Stimulated activated CD4-positive, alpha-beta T cell treated with anti-CD3 and anti-CD28 coated beads, Interleukin-4, amount 100 ng/mL, for 24 hours (primary cell): ENCODE measurements at places on chromosomes 6 and 20.

DNA sequence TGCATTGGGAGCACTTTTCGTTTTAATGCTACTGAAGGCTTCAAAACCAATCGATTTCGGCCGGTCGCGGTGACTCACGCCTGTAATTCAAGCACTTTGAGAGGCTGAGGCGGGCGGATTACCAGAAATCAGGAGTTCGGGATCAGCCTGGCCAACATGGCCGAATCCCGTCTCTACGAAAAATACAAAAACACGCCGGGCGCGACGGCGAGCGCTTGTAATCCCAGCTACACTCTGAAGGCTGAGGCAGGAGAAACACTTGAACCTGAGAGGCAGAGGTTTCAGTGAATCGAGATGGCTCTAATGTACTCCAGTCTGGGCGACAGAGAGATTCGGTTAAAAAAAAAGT lies 58.4 kb downstream of the TRIM38 start:
- peak; percentile 42 for DNase-seq

DNA sequence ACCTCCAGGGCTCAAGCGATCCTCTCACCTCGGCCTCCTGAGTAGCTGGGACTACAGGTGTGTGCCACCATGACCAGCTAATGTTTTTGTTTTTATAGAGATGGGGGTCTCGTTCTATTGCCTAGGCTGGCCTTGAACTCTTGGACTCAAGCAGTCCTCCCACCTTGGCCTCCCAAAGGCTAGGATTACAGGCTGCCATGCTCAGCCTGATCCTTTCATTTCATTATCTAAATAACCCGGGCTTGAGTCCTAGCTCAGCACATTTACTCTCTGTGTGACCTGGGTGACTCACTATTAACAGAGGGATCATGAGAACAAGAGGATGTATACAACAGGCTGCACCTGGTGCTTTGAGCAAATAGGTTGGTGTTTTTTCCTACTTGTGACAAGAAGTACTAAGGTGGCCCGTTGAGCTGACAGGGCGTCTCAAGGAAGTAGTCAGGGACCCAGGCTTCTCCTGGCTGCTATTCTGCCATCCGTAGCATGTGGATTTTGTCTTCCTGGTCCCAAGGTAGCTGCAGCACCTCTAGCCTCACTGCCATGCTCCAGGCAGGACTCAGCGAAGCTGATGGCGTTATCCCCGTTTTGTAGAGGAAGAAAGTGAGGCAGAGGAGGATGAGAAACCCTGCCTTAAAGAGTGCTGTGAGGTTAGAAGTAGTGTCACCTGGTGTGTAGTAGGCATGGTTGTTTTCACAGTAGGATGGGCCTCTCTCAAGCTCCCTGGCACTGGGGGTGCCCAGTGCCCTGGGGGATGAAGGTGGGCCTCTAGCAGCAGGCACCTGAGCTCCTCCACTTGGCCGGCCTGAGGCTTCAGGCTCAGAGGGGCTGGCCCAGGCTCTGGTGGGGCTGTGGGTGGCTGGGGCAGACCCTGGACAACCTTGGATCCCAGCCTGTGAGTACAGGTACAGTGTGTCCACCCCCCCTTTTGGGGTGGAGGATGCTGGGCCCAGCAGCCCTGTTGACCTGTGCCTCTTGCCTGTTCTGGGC lies 62.4 kb downstream of the ADNP start:
- DNase-seq: no peak

GRCh38 chr20:7171911-7172310 lies 404.4 kb downstream of the BMP2 start:
- DNase-seq: no peak

DNA sequence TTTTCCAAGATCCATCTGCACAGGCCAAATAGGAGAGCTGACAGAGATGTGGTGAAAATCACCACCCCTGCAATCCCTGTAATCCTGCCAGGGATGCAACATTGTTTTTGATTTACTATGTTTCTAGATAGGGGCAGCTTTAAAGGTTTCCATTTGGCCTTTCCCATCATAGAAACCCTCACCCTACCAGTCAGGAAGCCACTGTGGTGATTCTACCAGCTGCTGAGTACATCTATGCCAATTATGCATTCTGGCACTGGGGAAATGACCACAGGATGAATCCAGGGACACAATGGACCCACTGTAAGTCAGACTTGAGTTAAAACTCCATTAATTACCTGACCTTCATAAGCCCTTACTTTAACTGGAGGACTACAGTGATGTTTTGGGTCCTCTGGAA lies 130.4 kb downstream of the TNFRSF21 start:
- DNase-seq: no peak

- DNase-seq: no peak
These were observed 18.9 kb downstream of the NHSL1 start for GRCh38 chr6:138480279-138480949.

- DNase-seq: no peak
These were observed 65.8 kb downstream of the MAP3K4 start for GRCh38 chr6:161057103-161058091.

GRCh38 chr6:36098920-36099647 lies 31.2 kb upstream of the MAPK13 start:
- no peak for DNase-seq

DNA sequence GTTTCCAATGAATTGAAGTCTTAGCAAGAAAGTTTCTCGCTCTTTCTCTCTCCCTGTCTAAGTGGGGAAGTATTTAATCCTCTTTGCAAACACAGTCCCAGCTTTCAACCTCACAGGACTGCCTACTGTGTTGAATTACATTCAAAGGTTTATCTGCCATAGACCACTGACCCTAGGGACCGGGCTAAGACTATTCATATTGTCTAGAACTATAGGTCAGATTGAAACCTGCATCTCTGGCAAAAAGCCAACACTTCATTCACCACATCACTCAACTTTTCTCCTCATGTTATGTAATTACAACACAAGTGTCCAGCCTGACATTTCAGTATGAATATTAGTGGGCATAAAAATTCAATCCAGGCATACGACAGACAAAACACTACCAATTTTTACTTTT lies 314.7 kb upstream of the RSPO3 start:
- DNase-seq: no peak

DNA sequence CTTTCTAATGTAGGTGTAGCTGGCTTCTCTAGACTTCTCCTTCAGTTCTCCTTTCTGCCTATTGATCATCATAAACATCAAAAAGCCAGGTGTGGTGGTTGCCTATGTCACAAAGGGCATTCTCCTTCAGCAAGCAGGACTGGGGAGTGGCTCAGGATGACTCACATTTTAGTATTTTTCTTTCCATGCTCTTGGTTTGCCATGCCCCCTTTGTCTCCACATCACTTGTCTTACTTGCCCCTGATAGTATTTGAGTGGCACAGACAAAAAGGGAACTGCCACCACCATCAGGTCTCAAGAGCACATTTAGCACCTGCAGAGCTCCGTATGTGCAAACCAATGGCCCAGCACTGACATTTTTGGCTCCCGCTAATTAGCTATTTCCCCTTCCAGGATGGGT lies 698.8 kb downstream of the DHX35 start:
- DNase-seq: no peak

- no peak for DNase-seq
These were observed 112.9 kb downstream of the FOXO3 start for GRCh38 chr6:108673602-108674001.
